Hematopoietic multipotent progenitor cell treated with erythropoietin and hydrocortisone succinate and interleukin-3 and kit ligand, for 17 days (in vitro differentiated cells): ENCODE measurements at places on chromosomes 12 and 14.
A peak's percentile ranks its signal among the peaks of the same experiment; 100 is the strongest.

- DNase-seq: no peak
These were observed 321.5 kb downstream of the TMEM117 start for GRCh38 chr12:44157359-44157758.

GRCh38 chr12:117298191-117298590 lies 63.2 kb downstream of the NOS1 start:
- no peak for DNase-seq

GRCh38 chr12:14956024-14956891 lies 5.1 kb downstream of the ARHGDIB start:
- peak; percentile 13 for DNase-seq

DNA sequence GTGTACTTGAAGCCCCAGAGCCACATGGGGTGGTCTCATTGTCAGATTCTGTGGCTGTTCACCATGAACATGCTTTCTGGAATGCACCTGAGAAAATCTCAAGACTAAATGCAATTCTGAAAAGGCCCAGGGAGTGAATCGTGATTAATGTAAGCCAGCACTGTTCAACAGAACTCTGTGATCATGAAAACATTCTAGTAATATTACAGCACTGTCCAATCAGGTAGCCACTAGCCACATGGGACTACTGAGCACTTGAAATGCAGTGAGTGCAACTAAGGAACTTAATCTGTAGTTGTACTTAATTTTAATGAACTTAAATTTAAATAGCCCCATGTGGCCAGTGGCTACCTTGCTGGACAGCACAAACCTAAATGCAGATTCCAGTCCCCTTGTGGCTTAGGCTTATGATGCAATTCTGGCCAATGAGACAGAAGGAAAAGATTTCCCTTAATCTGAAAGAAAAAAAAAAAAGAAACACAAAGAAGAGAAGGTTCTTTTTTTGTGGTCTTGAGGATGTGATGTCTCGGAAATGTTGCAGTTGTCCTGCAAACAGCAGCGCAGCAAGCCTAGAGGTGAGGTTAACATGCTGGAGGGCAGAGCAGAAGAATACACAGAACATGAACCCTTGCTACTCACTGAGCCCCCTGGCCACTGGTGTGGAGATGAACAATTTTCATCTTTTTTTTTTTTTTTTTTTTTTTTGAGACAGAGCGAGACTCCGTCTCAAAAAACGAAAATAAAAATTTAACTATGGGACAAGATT lies 48.2 kb downstream of the SPPL3 start:
- no peak for DNase-seq

- DNase-seq: peak; percentile 34
These were observed 37.3 kb upstream of the ATXN2 start for GRCh38 chr12:111636209-111636945.

DNA sequence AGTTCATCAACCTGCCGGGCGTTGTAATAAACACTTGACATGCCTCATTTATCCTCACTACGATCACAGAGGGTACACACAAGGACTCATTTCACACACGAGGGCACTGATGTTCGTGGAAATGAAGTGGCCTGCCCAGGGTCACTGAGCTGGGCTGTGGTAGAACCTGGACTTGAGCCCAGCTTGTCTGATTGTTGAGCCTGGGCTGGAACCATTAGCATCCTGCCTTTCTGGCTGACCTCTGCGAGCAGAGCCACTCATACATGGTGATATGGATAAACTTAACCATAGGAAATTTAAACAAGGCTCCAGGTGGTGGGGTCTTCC lies 16.6 kb upstream of the JDP2 start:
- DNase-seq: no peak

GRCh38 chr12:72493407-72493806 lies 221.2 kb downstream of the TRHDE start:
- DNase-seq: no peak

- no peak for DNase-seq
These were observed 1546.9 kb upstream of the TMEM132C start for GRCh38 chr12:126719912-126720705.

DNA sequence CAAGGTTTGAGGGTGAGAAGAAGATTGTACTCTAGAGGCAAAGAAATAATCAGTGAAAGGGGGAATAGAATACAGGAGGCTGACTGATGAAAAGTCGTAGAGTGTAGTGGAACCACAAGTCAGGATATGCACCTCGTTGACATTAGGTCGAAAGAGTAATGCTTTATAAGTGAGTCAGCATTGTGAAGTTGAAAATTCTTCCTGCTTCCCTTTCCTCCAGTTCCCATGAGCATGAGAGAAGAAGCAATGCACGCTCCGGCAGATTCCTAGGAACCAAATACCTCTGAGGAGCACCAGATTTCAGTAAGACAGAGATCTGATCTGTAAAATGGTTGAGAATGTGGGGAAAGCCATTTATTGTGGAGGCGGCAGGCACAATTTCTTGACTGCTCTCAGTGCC lies 16.5 kb downstream of the CCER1 start:
- DNase-seq: no peak
